Naive thymus-derived CD8-positive, alpha-beta T cell (primary cell): ENCODE measurements at places on chromosomes 3 and 15.

DNA sequence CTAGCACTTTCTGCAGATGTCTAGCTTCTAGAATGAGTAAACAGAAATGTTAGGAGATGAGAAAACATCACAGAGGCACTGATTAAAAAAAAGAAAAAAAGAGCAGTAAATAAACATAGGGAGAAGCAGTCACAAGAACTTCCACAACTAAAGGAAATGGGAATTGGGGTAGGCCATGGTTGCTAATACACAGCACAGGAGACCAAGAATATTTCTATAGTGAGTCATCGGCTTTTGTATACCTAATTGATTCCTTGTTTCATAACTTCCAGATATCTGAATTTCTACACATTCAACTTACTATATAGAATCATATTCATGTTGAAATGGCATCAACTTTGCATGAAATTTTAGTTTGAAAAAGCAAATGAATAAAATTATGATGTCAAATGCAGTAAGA is 47.3 kb upstream of the TCF12 start:
- no peak for DNase-seq

- DNase-seq: no peak
Measured at GRCh38 chr3:192352142-192352541, 375.2 kb downstream of the FGF12 start.

- DNase-seq: no peak
Measured at GRCh38 chr3:61715886-61716527, 154.6 kb downstream of the PTPRG start.

- DNase-seq: no peak
Measured at GRCh38 chr3:123773681-123774431, 110.3 kb downstream of the MYLK start.

GRCh38 chr15:68794863-68795262 is 25.8 kb downstream of the ANP32A start:
- DNase-seq: no peak

DNA sequence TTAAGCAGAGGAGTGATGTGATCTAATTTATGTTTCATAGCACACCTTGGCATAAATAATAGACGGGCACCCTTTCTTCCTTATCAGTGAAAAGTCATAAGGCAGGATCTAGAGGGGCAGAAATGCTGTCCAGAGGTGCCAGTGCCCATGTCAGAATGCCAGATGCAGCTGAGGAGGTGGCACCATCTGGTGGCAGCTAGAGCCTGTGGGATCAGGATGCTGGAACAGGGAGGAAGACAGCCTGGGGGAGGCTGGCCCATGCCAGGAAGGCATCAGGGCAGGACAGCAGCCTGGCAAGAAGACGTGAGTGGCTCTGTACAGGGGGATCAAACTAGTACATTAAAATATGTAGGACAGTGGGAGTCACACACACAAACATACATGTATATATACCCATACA is 16.5 kb downstream of the MYH15 start:
- DNase-seq: no peak

DNA sequence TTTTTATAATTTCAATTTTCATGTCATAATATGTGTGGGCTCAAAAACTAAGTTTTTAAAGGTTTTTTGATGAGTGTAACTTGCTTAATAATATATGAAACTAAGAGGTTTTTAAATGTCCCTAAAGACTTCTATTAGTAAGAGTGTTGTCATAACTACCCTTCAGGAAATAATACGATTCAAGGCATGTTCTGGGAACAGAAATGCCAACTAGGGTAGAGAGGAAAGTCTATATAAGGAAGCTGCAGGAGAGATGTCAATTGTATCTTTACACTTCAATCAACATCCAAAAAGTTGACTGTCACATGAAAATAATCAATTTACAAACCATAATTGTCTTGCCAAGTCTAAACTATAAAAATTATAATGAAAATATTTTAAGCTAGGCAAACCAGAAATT is 76.3 kb downstream of the SMARCC1 start:
- DNase-seq: no peak

DNA sequence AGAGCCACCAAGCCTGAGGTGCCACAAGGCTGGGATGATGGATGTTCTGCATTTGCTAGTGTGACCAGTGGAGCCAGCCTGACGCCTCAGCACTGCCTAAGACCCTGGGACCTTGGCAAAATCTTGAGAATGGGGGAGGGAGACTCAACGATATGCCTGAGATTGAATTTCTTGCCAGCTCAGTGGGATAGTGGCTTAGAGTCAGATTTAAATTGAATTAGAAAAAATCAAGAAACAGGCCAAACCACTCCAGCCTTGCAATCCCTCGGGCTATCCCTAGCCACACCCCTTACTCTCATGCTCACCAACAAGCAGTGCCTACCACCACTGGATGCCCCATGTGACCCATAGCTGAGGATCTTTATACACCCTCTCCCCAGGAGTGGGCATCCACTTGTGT is 18.7 kb upstream of the PDE8A start:
- DNase-seq: no peak

DNA sequence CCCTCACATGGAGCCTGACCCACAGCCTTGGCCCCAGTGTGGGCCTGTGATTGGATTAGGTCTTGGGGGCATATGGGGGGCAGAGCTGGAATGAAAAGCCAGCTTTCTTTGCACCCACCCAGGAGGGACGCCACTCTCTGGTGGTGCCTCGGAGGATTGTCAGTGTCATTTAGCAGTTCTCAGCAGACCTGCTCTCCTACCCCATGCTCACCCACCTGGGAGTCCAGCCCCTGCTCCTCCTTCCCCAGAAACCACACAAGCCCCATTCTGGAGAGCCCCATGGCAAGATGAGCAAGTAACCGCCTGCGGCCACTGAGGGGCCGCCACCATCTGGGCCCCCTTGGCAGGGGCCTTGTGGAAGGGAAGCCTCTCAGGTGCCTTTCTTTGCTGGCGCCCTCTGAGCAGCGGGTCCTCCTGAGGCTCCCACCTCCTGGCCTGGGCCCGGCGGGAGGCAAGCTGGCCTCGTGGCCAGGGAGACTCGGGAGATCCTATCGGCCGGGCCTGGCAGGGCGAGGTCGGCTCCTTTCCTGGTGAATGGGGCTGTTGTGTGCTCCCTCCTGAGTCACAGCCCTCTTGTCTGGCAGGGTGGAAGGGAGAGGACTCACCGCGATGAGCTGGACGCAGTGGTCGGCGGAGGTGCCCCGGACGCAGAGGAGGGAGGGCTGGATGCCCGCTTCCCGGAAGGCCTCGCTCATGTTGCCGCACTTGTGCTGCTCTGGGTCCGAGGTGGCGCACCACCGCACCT is 2.3 kb downstream of the MELTF start:
- no peak for DNase-seq

GRCh38 chr15:95485367-95485766 is 845.1 kb upstream of the NR2F2 start:
- no peak for DNase-seq

DNA sequence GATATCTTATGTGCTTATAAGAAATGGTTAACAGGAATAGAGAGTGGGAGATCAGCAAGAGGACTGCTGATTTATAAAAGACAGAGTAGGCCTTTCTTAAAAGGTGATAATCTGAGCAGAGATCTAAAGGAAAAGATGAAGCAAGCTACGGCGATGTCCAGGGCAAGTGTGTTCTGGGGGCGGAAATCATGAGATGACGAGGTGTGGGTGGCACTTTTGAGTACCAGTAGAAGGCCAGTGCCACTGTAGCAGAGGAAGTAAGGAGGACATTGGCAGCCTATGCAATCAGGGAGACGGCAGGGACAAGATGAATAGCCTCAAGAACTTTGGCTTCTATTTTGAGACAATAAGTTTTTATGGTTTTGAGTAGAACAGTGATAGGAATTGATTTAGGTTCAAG is 492.4 kb downstream of the FHIT start:
- DNase-seq: no peak
